ENCODE measurements at places on chromosomes 7 and 10.

DNA sequence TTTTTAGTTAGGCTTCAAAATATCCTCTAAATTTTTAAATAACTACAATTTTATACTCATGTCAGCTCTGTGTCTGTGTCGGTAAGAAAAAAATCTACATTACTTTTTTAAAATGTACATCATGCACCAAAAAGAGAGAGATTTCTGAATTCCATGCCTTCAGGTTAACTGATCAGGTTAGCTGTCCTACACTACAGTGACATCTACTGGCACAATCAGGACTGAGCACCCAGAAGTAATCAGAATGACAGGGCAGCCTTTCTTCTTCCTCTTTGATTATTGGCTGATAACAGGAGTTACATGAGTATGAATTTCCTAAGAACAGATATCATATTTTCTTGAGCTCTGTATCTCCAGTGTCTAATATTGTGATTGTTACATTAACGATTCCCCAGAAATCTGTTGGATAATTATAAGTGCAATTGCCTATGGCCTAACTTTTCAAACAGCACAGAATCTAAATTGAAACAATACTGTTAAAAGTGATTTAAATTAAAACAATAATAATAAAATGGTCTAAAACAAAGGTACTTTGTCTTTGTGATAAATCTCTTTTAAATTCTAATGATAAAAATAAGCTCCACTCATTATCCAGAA lies 41.8 kb upstream of the HYCC1 start:
- peak; percentile 49 for DNase-seq

DNA sequence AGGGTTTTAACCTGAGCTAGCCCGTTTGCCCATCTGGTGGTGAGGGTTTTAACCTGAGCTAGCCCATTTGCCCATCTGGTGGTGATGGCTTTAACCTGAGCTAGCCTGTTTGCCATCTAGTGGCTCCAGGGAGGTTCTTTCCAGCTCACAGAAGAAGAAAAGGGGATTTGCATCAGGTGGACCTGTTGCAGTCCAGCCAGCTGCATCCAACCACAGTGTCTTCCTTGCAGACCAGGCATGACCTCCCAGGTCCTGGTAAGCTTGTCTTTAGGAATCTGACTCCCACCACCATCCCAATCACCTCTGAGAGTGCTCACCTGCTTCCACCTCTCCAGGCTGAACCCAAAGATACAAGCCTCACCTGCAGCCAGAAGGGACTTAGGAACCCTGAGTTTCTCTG lies 62.4 kb upstream of the EMX2 start:
- no peak for DNase-seq

GRCh38 chr10:89115876-89116627 lies 91.1 kb downstream of the CH25H start:
- peak; percentile 7 for DNase-seq

DNA sequence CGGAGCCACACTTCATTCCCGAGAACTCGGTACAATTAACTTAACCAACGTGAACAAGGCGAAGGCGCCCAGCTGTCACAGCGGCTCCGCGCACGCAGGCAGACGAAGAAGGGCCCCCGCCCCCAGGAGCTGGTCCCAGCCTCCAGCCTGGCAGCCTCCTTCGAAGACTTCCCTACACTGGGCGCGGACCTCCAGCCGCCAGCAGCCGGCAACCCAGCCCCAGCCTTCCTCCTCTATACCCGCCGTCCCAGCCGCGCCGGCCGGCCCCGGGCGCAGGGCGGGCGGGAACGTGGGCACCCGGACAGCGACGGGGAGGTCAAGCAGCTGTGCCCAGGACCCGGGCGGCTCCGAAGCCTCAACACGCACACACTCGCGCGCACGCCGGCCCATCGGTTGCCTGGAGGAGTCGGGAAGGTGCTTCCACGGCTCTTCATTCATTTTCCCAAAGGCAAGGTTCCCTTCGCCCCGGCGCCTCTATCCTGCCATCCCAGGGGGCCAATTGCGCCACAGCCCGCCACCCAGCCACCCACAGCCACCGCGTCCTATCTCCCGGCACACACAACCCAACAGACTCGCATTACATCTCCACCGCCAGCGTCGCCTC lies 1.6 kb downstream of the CHST15 start:
- DNase-seq: peak; percentile 51

- DNase-seq: no peak
These were observed 82.1 kb downstream of the NRP1 start for GRCh38 chr10:33252324-33252723.

DNA sequence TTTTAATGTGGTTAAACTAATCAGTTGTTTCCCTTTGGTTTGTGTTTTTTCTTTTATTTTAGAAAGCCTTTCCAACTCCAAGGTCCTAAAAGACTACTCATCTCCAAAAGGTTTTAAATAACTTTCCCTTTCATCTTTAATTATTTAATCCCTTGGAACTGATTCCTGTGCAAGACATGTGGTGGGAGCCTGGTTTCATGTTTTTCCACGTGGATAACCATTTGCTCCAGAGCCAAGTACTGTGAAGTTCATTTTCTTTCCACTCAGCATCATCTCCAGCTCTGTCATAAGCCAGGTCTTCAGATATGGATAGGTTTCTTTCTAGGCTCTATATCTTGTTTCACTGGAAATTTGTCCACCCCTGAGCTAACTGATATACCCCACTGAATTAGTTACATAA lies 16.7 kb downstream of the PPP1R3C start:
- DNase-seq: no peak

- no peak for DNase-seq
These were observed 157.0 kb downstream of the TPST1 start for GRCh38 chr7:66362136-66362535.

DNA sequence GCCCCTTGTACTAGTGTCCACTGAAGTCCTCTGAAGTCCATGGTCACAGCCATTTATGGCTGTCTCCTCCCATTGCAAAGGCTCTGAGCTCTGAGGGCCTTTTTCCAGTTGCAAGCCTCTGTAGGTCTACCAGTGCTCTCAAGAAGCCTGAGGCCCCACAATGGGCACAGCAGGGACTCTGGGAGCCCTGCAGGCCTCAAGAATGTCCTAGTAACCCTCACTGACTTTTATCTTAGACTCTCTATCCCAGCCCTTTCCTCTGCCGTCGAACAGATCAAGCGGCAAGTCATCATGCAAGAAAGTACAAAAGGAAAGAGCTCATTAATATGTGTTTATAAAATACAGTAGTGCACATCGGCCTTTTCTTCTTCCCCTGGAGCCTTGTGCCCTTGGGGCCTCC lies 23.4 kb downstream of the VWA2 start:
- no peak for DNase-seq

- DNase-seq: no peak
These were observed 26.8 kb downstream of the POLL start for GRCh38 chr10:101561068-101561915.

DNA sequence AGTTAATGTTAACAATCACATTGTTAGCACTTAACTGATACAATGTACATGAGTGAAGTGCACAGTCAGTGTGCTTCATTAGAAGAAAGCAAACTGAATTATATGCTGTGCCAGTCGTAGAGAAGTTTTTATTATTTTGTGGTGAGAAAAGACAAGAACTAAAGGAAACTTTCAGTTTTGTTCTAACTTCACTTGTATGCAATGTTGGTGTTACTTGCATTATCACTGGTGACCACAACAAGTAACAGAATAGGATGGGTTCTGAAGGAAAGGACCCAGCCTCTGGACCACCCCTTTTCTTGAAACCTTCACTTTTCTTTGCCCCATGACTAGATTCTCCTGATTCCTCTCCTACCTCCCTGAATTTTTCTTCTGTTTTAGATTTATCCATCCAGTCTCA lies 123.3 kb upstream of the GAD2 start:
- DNase-seq: no peak

DNA sequence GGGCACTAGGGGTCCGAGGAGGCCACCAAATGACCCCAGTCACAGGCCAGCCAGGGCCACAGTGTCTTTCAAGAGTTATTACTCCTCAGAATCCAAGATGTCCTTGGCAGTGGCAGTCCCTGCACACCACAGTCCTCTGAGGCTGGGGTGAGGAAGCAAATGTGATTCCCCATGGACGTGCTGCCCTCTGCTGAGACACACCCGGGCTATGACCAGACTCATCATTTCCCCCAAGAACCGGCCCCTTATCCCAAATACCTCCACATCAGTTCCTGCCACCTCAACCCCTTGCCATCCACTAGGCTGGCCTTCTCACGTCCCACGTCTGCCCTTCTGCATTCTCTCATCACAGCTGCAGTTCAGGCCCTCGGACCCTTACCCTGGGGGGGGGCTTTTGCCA lies 5.0 kb downstream of the PRKAG2 start:
- DNase-seq: no peak

DNA sequence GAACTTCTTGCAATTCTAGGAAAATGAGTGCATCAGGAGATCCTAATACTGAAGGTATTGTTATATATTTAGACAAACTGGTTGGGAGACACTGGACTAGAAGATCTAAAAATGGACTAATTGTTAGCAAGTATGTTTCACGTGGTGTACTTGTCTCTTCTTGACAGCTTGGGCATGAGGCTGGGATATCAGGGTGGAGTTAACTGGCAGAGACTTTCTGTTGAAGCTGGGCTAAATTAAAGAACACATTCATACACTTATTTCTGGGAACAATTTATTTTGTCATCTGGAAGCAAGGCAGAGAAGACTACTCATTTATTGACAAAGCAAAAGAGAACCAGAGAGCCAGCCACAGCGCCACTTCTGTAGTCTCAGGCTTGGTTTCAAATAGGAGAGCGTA lies 25.9 kb downstream of the TYW1 start:
- DNase-seq: no peak

- no peak for DNase-seq
These were observed 3.2 kb downstream of the PYROXD2 start for GRCh38 chr10:98411768-98412167.

GRCh38 chr7:106630648-106631047 lies 30.3 kb downstream of the CCDC71L start:
- DNase-seq: no peak

- DNase-seq: no peak
These were observed 177.6 kb downstream of the JCAD start for GRCh38 chr10:29881811-29882210.

All from frontal cortex (tissue), 4 donors.